ENCODE measurements at places on chromosomes 7 and 10.

- no peak for DNase-seq
These were observed 355.9 kb downstream of the SFMBT2 start for GRCh38 chr10:7054915-7055314.

GRCh38 chr10:51141010-51141409, 66.7 kb downstream of the PRKG1 start:
- no peak for DNase-seq

- DNase-seq: no peak
These were observed 40.0 kb downstream of the RAPGEF5 start for GRCh38 chr7:22316914-22317313.

DNA sequence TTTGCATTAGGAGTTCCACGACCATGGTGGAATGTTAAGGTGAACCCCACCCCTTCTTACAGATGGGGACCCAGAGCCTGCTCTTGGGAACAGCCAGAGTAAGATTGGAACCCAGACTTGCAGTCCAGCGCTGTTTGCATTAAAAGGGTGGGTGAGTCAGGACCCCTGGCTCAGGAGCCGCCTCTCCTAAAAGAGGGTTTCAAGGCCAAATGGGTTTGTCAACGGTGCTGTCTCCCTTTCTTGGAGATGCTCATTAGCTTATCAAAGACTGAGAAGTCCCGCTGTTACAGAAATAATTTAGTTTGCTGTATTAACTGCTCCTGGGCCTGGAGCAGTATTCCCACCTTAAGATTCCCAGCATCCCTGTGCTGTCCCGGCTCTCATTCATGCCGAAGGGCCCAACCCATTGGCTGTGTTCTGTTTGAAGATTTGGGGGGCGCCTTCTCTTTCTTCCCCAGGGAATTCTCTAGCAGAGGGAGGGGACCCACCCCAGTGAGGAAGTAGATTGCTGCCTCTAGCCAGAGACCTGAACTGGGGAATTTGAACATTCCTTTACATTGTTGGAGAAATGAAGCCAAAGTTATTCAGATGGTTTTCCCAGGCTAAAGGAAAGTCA, 1.8 kb downstream of the MARVELD1 start:
- DNase-seq: no peak

DNA sequence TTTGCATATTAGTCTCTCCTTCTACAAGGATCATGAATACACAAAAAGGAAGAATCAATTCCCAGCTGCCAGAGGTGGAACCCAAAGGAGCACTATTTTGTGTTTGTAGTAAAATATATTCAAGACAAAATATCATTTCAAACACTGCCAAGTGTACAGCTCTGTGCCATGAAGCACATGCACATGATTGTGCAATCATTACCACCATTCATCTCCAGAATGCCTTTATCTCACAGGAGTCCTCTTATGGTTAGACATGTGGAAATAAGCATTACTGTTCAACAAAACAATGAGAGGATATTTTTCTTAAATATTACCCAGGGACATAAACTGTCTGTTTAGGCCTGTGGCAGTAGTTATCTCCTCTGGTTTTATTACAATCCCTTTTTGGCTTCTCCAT, 151.4 kb upstream of the PPP1R3A start:
- no peak for DNase-seq

GRCh38 chr7:28483112-28483511, 70.8 kb downstream of the CREB5 start:
- DNase-seq: no peak

- no peak for DNase-seq
These were observed 1211.6 kb upstream of the LRRN3 start for GRCh38 chr7:109879287-109879828.

DNA sequence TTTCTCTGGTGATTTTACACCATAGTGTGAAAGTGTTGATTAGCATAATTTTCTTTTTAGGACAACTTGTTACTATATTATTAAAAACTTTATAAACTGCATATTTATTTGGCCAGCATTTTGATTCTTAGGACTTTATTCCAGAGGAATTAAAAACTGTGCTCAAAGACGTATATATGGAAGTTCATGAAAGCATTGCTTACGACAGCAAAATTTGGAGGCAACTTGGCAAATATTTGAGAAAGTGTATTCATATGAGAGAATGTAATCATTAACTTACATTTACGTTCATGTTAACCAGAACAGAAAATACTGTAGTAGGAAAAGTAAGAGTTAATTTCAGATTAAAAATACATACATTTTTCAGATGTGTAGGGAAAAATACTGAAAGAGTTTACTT, 203.1 kb downstream of the JCAD start:
- no peak for DNase-seq

GRCh38 chr10:87723500-87723899, 63.8 kb downstream of the PAPSS2 start:
- DNase-seq: no peak

GRCh38 chr7:128129224-128129864, 98.1 kb upstream of the LRRC4 start:
- DNase-seq: peak; percentile 16

- DNase-seq: no peak
These were observed 437.0 kb upstream of the MGMT start for GRCh38 chr10:129029851-129030602.

DNA sequence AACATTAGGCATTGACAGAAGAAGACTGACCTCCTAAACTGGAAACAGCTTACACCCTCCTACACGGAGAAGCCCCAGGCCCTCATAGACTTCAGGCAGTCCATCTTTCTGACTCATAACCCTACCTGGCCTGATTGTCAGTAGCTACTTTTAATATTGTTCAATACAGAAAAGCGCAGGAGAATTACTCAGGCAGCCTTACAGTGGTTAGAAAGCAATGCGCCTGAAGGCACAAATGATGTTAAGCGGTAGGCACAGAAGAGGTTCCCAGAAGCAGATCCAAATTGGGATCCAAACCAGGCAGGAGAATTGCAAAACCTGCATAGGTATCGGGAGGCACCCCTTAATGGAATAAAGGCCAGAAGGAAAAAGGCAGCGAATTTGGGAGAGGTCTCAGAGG, 5.4 kb upstream of the CYREN start:
- DNase-seq: no peak

DNA sequence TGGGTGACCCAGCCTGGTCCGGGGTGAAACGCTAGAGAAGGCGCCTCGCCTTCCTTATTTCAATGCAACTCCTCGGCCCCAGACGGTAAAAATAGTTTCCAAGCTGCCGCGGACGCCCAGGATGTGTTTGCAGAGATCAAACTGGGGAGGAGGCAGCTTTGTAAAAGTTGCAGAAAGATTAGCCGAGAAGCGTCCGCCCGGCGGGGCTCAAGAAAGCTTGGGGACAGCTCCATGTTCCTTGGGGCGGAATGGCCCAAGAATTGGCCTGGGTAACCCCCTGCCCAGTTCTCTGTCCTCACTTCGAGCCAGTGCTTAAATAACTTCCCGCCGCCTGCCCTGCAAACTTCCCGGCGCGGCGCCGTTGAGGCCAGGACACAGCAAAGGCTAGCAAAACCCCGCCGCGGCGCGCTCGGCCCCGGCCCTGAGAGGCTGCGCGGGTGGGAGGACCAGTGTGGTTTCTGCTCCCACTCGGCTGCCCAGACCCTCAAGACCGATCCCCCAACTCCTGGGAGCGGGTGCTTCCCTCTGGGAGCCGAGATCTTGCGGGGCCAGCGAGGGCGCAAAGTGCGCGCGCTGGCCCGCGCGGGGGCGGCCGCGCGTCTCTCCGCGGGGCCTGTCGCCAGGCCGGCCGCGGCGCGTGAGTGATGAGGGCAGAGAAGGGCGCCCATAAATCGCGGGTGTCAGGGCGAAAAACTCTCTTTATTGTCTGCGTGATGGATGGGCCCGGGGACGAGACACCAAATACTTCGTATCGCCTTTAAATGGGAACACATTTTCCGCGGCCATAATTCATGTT, 6.3 kb upstream of the ZNF503 start:
- DNase-seq: no peak

DNA sequence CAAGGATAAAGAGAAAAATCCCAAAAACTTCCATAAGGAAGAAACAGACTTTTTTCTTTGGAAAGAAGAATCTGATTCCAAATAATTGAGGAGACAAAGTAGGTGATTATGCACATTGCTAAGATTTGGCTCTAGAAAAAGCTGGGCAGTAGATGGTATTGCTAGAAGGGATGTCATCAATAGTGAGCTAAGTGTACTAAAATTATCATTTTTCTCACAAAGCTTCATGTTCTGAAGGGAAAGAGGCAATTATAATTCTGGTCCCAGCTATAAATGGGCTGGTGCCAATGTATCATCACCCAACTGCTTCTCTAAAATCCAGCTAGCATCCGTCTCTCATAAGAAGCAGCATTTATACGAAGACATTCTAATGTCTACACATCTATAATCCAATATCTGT, 23.9 kb downstream of the STEAP1 start:
- no peak for DNase-seq

GRCh38 chr7:75629044-75629443, 109.7 kb downstream of the HIP1 start:
- DNase-seq: no peak

DNA sequence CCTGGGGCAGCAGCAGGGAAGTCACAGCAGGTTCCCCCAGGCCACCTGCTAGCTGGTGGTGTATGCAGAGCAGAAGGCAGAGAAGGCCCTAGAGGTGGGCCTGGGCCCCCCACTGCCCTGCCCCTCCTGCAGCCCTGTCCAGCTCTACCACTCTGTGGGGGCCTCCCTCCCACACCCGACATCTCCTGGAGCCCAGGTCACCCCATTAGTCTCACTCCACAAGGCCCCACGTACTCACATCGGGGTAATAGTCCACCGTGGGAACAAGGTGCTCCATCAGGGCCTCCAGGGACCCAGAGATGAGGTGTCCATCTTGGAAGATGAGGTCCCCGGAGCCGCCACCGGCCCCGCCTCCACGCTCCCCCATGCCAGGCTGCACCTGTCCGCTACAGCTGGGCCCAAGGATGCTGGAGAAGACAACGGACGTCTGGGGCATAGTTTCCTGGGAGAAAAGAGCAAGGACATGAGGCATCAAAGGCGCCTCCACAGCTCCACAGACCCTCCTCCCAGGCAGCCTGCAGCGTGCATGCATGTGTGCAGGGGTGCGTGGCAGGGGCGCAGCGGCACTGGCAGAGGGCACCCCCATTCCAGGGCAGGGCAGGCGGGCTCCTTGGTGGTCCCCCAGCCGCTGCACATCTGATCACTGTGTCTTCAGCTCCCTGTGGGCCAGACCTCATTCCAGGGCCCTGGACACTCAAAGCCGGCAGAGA, 61.0 kb downstream of the RASGEF1A start:
- DNase-seq: peak; percentile 70

GRCh38 chr10:122678266-122678665, 21.4 kb downstream of the C10orf120 start:
- DNase-seq: no peak

GRCh38 chr7:151062111-151062398, 2.7 kb downstream of the SLC4A2 start:
- DNase-seq: no peak

GRCh38 chr10:104246976-104247375, 7.7 kb upstream of the GSTO1 start:
- DNase-seq: no peak

DNA sequence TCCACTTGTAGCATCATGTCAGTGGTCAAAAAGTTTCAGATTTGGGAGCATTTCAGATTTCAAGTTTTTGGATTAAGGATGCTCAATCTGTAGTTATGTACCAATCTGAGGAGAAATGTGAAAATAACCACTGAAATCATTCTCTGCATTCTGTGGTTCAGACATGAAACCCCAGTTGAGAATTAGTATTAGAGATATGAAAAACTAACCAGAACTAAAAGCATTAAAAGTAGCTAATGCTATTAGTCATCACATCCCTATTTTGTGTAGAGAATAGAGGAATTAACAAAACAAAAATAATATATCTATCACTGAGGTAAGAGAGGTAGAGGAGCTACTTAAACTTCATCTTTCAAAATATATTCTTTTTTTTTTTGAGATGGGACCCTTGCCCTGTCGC, 28.0 kb downstream of the MICU1 start:
- DNase-seq: no peak

- DNase-seq: no peak
These were observed 12.4 kb downstream of the CTBP2 start for GRCh38 chr10:125147971-125148439.

GRCh38 chr7:19009241-19009935, 108.0 kb downstream of the TWIST1 start:
- no peak for DNase-seq

- DNase-seq: no peak
These were observed 364.2 kb downstream of the AUTS2 start for GRCh38 chr7:69962186-69963065.

DNA sequence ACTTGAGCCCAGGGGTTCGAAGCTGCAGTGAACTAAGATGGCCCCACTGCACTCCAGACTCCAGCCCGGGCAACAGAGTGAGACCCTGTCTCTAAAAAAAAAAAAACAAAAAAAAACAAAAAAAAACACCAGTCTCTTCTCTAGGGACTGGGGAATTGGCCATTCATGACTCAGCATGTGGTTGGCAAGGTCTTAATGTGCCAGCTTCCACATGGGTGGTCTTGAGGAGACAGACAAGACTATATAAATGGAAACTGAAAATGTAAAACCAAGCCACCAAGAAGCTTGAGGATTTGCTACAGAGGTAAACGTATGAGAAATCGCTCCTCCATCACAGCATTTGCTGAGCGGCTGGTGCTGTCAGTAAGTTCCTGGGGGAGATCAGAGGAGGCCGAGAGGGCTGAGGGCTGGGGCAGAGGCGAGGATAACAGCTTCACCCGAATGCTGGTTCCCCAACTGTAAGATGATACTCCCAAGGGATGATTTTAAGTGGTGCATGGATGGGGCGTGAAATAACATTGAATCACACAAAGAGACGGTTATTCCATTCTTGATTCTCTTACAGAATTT, 128.7 kb downstream of the C10orf105 start:
- no peak for DNase-seq

GRCh38 chr10:77274046-77274795, 363.4 kb downstream of the KCNMA1 start:
- no peak for DNase-seq

GRCh38 chr10:43946445-43946844, 297.8 kb upstream of the ZNF32 start:
- peak; percentile 50 for DNase-seq

DNA sequence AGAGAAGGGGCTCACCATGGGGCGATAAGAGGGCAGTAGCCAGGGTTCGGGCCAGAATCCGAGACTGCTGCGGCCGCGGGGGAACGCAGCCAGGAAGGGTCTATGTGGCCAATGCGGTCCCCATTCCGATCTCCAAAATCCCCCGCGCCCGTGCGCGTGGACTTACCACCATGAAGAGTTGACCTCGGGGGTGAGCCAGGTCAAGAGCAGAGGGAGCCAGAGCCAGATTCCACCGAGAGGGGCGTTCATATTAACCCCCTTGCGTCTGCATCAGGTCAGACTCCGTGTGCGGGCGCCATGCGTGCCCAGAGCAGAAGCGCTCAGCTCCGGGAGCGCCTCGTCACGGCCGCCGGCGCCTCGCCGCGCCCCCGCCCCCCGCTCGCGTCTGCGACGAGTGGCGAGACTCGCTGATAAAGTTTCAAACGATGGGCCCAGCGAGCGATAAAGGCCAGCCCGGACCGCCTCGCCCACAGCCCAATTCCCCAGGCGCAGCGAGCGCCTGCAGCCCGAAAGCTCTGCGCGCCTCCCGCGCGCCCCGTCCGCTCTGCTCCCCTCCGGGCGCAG, at the start of gene WNT2:
Gene WNT2, minus strand, starts transcription at position 318 of the 564 bp plus-strand sequence. Its CDS starts 69 bp downstream, at position 249.
- no peak for DNase-seq

DNA sequence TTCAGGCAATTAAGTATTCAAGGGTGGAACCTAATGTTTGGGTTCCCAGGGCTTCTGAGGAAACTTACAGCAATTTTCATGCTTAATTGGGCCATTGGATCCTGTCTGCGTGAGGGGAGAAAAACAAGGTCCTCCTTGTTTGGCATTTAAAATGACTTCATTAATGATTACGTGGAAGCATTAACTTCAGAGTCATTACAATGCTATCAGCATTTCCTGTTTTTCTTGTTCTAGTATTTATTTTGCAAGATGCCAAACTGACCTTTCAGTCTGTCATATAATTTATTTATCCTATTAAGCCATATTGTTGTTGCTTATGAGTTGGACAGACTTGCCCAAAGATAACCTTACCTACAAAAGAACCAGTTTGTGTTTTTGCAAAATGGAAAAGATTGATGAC, 324.1 kb upstream of the LRRN3 start:
- DNase-seq: no peak
